Coronary artery (tissue), 2 donors: ENCODE measurements at places on chromosomes 5 and 9.

DNA sequence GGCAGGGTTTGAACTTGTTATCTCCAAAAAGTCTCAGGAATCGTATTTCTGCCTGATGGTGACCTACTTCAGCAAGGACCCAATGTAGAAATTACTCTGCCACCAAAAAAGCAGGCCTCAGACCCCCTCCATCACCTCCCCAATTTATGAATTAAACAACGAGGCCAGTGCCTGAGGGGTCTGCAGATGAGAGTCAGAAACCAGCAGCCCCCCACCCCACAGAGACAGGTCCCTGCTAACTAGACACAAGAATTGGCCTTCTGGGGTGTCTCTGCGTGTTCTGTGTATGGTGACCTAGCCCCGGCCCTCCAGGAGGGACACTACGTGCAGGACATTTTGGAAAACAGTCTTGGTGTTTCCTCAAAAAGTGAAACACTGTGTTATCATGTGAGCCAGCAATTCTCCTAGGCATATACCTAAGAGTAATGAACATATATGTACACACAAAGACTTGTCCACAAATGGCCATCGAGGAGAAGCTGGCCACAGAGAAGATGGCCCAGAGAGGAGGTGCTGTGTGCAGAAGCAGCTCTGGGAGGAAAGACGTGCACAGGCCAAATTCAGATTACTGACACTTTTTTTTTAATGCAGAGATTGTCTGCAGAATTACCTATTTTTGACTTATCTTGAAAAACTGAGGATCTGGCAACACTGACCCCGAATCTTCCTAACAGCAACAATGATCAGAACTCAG, 93.8 kb downstream of the ADAMTS2 start:
- peak; percentile 53 for DNase-seq

GRCh38 chr9:137978262-137978714, 100.7 kb downstream of the CACNA1B start:
- no peak for DNase-seq

DNA sequence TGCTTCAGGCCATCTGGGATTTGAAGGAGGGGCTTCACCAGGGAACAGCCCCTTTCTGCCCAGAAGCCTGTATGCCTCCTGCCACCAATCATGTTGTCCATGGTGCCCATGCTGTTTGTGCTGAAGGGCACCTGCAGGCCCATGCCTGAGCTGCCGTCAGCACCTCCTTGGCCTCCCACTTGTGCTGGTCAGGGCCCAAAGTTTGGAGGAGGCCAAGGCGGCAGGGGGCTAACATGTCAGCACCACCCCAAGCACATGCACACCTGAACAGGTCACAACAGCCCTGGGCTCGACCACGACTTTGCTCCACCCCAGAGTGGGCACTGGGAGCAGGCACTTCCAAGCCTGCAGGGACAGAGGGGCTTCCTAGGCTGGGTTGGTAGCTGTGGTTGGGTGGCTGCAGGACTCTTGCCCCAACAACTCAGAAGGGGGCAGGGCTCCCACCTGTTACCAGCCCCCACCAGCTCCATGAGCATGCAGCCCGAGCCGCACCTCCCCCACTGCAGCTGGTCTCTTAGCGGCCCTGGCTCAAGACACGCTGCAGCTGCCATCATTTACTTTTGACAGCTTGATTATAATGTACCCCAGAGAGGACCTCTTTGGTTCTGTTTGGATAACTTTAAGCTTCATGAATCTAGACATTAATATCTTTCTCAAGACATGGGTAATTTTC, 19.8 kb upstream of the NFIL3 start:
- DNase-seq, result no peak

DNA sequence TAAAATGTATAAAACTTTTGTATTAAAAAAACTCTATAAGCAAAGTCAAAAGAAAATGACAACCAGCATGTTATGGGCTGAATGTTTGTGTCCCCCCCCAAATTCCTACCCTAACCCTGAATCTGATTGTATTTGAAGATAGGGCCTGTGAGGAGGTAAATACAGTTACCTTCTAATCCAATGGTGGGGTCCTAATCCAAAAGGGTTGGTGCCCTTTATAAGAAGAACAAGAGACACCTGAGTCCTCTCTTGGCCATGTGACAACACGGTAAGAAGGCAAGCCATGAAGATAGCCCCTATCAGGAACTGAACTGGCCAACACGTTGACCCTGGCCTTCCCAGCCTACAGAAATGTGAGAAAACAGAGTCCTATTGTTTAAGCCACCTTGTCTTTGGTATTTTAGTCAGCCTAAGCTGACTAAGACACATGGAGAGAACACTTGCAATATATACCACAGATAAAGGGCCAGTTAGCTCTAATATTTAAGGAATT, 49.7 kb upstream of the AKNA start:
- DNase-seq, result peak; percentile 14

DNA sequence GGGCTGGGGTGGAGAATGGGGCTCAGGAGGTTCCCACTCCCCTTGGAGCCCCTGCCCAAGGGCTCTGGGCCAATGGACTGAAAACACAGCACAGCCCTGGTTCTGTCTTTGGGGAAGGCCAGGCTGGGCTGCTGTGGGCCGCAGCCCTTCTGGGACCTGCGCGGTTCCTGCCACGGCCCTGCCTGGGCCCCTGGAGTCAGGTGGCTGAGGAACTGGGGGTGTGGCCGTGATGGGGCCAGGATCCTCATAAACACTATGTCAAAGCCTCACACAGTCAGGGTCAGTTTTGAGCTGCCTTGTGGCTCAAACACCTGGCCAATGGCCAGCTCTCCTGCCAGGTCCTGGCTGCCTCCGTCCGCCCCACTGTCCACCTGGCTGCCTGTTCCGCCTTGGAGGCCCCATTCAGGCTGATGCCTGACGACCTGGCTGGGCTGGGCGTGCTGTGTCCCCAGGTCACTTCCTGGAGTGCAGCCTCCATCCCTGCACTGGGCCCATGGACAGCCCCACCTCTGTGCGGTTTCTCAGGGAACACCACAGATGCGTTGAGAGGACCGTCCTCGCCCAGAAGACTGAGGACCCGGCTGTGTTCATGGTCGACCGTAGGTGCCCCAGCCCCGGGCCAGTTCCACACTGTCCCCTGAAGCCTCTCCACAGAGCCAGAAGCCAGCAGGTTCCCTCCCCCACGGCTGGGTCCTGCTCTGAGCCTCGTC, 27.5 kb downstream of the PAEP start:
- DNase-seq, result peak; percentile 65

- peak; percentile 91 for DNase-seq
Observed at GRCh38 chr5:172733131-172733973, 37.6 kb downstream of the DUSP1 start.

DNA sequence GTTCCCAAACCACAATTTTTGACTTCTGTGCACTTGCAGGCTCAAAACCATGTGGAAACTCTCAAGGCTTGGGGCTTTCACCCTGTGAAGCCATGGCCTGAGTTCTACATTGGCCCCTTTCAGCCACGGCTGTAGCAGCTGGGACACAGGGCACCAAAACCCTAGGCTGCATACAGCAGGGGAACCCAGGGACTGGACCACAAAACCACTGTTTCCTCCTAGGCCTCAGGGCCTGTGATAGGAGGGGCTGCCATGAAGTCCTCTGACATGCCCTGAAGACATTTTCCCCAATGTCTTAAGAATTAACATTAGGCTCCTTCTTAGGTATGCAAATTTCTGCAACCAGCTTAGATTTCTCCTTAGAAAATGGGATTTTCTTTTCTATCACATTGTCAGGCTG, 312.1 kb upstream of the TUSC1 start:
- no peak for DNase-seq
